Activated naive CD8-positive, alpha-beta T cell treated with anti-CD3 and anti-CD28 coated beads, Interleukin-2, amount 10 ng/mL, durations not matched to agents 7 days and 5 days (primary cell): ENCODE measurements at places on chromosomes 2 and 18.
A peak's percentile ranks its signal among the peaks of the same experiment; 100 is the strongest.

DNA sequence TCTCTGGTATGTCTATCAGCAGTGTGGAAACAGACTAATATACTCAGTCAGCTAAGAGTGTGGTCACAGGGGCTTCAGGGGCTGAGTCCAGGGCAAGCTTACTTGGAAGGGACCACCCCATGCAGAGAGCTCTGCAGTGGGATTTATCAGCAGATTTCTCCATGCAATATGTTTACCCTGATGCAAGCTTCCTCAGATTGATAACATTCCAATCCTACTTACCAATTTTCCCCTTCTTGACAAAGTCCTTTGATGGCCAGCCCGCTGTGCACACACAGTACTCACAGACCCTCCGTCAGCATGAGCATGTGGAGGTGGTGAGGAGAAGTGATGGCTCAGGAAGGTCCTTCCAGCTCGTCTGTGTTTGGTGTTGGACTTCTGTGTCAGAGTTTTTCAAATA, 51.8 kb downstream of the SH3RF3 start:
- DNase-seq: no peak

DNA sequence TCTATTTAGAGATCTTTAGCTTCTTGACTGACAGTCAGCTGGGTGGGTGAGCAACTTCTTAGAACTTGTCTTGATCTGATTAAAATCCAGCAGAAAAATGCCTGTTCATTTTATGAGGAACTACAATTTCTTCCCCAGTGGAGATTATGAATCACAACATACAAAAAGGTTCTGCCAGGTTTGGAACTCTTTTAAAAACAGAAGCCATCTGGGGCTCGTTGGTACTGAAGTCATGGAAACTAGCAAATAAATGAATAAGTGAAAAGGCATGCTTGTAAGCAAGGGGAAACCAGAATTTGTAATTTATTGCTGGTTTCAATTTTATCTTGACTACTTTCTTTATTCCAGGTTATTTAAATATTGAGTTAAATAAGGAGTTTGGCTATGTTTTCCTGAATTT, 767.4 kb downstream of the MBD2 start:
- no peak for DNase-seq

- peak; percentile 42 for DNase-seq
These were observed 22.9 kb downstream of the ZNF532 start for GRCh38 chr18:58887613-58887963.

DNA sequence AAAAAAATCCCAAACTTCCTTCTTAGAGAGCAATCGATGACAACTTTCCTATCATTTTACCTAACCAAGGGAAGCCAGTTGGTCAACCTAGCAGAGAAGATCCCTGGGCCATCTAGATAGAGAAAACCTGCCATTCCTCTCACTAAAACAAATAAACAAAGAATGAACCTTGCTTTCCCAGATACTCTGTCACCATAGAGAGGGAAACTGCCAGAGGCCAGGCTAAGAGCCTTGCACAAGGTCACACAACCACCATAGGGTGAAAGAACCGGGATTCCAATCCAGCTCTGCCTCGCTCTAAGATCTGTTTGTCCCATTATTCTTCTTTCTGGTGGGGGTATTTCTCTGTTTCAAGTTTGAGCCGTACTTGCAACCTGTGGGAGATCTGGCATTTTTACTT, 154.6 kb downstream of the CYRIA start:
- no peak for DNase-seq

DNA sequence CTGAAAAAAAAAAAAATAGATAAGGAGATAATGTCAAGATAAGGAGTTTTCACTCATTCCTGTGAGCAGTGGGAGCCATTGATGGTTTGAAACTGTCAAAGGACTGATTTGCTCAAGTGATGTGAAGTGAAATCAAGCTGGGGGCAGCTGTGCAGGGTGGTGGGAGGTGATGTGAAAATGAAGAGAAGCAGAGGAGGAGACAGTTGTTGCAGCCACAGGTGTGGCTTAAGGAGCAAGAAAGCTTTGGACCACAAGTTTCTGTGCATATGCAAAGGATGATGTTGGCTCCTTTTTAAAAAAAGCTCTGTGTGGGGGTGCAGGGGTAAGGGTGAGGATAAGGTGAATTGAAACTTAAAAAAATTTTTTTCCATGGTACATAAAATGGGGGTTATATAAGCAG, 8.3 kb downstream of the EFR3B start:
- DNase-seq: no peak

DNA sequence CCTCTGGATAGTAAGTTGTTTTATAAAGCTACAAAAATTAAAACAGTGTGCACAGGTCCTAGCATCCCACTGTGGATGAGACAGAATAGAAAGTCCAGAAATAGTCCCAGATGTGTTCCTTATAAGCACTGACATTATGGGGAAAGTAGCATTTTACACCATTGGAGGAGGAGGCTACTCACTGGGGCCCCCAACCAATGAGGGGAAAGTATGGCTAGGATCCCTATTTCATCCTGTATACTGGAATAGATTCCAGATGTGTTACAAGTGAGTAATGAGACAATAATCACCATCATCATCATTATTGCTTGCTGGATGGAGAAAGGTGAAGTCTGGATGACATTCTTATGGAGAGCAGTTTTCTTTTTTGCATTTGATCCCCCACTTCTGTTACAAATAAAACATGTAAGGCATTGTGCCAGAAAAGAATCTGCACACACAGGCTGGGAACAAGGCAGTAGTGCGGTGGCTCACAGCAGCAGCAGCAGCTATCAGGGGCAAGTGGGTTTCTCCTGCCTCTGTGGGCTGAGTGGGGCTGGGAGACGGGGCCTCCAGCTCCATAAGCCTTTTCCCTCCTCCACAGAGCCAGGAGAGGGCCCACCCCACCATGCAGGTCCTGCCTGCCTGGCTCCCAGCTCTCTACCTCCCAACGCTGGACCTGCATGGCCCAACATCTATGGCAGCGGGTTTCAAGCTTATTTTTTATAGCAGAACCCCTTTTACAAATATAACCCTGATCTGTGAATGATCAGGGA, 5.0 kb downstream of the ARID5A start:
- DNase-seq: no peak
